Hematopoietic multipotent progenitor cell treated with erythropoietin and hydrocortisone succinate and interleukin-3 and kit ligand, for 6 days (in vitro differentiated cells): ENCODE measurements at places on chromosomes 12 and 14.

DNA sequence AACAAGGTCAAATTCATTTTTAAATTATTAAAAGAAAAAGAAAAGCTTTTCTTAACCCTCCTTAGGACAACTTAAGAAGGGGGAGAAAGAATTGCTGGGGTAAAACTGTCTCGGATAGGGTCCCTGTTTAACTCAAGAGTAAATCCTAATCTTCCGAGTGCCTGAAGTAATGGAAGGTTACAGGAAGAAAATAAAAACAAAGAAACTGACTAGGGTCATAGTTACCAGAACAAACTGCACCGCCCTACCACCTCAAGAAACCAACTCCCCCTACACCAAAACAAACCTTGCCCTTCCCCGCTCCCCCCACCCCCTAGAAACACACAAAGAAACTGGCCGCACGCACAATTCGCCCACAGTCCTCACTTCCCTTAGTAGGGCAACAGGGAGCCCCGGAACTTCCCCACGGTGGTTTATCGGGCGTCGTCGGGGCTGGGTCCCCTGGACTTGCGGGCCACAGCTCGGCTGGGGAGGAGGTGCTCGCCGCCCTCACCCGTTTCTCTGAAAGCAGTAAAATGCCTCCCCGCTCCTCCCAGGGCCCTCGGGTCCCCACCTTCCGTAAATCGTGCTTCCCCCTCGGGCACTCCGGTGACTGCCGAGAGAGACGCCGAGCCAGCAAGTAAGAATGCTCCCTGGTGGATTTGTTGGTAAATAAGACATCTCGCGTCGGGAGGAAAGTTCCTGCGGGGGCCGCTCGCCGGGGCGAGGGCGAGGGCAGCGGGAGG, 2.4 kb downstream of the SINHCAF start:
- DNase-seq = peak; percentile 65

- no peak for DNase-seq
Measured at GRCh38 chr12:132467511-132467910, 22.4 kb upstream of the FBRSL1 start.

DNA sequence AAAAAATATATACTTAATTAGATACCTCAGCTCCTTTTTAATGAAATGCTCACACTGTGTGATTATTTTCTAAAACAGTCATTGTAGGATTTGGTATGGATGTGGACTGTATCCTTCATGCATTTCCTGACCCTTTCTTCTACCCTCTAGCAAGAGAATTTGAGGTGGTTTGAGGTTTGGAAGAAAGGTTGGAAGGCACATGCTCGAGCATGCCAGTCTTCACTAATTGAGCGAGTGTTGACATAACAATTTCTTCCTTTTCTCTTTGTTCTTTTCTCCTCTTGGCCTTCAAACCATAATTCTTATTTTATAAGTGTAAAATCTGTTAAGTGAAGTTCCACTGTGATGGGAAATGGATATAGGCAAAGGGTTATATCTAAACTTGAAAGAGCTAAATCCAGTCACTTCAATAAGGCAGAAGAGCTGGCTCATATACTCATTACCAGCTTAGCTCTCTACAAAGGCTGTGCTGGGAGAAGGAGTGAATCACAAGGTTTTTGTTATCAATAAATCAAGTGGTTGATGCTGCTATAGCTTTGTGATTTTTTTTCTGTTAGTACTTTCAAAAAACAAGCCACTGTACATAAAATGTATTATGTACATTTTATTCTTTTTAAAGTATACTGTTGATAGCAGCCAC, 16.2 kb upstream of the PTHLH start:
- no peak for DNase-seq

GRCh38 chr14:48027115-48027514, 351.7 kb upstream of the MDGA2 start:
- DNase-seq = no peak

DNA sequence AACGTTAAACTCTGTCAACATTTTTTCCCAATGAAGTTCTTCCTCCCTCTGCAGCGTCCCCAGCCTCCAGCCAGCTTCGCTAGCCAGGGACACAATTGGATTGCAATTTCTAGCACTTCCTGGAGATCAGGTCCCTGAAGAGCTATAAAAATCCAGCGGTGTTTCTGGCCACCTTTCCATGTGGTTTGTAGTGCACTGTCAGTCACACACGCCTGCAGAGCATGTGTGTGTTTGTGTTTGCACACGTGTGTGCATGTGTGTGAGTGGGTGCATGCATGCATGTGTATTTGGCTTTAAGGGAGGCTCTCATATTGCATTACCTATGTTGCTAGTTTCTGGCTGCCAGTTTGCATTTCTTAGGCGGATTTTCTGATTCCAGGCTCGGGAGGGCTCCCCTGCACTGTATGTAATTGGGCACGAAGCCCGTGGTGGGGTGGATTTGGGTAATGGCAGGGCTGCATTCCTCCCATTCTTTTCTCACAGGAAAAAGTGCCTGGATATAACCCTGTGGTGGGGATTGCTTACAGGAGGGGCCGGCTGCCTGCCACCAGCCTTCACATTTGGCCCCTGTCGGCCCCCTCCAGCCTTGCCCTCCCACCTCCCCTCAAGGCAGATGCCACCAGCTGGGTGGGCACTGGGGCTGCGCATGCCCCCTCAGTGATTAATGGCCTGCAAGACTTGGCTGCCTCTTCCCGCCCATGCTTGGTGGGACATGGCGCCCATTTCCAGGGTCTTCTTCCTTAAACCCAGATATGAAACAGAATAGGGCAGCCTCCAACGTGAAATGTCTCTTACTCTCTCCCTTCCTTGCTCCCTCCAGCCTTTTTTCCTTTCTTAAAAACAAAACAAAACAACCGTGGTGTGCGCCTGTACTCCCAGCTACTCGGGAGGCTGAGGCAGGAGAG, 74.0 kb downstream of the TSPAN9 start:
- no peak for DNase-seq

DNA sequence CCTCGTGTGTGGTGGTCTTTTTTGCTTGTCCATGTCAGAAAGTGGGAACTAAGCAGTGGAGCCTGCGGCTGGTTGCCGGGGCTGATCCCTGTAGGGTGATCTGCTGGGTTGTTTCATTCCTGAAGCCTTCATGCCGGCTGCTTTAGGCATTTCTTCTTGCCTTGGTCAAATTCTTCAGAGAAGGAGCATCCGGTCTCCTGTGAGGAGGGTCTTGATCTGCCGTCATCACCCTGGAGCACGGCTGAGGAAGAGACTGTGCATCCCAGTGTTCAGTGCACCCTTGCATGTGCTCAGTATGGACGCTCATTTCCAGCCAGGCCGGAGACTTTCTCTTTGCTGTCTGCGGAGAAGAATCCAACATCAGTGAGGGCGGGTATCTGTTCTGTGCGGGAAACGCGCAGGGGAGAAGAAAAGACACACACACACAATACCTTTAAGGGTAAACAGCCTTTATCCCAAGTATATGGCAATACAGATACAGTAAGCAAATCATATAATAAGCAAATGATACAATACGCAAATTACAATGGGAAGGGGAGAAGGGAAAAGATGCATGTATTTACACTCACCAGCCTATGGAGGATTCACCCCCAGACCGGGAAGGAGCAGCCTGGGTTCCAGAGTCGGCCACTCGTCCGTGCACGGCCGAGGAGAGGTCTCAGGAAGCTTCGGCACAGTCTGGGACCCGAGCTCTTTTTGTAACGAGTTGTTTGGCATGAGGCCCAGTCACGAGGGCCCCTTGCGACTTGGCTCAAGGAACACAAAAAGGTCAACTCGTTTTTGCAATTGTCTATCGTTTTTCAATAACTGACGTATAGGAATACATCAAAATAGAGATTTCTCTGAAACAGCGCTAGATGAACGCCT, 1366.8 kb upstream of the TMEM132C start:
- no peak for DNase-seq

- DNase-seq = no peak
Measured at GRCh38 chr12:24943947-24944600, 4.8 kb downstream of the BCAT1 start.

DNA sequence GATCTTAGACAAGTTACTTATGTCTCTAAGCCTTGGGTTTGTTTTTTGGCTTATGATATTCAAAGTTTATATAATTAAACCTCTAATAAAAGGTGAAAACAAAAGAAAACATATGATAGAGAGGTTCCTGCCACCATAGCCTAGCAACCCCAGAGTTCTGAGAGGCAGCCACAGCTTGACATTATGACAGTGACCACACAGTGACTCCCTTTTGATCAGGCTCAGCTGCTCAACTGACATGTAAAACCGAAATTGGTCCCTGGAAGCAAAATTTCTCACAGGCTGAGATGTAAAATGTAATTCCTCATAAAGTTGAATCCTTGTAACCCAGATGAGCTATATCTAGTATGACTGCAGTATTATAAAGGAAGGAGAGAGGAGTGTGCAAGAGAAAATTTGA, 108.5 kb downstream of the GCH1 start:
- no peak for DNase-seq

- no peak for DNase-seq
Measured at GRCh38 chr12:112800183-112800582, 8.6 kb downstream of the RPH3A start.

DNA sequence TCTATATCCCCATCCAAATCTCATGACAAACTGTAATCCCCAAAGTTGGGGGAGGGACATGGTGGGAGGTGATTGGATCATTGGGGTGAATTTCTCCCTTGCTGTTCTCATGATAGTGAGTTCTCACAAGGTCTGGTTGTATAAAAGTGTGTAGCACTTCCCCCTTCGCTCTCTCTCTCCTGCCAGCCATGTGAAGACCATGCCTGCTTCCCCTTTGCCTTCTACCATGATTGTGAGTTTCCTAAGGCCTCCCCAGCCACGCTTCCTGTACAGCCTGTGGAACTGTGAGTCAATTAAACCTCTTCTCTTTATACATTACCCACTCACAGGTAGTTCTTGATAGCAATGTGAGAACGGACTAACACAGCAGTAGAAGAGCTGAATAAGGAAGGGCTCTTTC, 62.6 kb upstream of the VASH1 start:
- no peak for DNase-seq

DNA sequence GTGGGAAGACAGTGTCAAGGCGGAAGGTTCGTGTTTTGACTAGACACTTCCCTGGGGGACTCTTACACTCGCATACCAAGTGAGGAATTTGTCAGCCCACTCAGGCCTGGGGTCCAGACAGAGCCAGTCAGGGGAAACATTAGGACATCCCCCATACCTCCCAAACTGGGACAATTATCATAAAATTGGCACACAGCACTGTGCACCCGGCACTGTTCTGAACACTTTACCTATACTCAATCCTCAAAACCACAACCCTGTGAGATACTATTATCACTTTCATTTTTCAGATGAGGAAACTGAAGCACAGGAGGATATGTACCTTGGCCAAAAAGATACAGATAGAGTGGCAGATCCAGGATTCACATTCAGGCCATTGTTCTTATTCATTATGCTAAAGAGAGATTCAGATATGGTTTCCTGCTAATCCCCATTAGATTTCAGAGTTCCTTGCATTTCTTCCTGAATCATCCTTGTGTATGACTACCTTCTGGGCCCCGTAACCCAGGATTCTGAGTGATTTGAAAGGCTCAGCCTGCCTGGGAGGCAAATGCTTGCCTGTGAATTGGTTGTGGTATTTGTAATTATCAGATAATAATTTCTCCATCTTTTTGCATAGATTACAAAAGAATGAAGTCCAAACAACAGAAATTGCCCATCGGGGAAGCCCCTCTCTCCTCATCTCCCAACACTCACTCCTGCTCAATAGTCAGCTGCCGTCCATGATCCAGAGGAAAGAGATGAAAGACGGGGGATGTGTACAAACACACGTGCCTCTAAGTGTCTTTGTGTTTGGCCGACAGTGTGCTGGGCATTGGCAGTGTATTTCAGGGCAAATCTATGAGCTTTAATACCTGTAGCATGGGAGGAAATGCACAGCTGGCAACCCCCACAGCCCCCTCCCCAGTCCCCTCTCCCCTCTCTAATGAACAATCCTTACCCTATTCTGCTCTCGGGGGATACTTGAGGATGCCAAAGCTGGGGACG, 4.6 kb downstream of the TAC3 start:
- no peak for DNase-seq

GRCh38 chr14:29459969-29460560, 467.6 kb downstream of the PRKD1 start:
- DNase-seq = no peak

DNA sequence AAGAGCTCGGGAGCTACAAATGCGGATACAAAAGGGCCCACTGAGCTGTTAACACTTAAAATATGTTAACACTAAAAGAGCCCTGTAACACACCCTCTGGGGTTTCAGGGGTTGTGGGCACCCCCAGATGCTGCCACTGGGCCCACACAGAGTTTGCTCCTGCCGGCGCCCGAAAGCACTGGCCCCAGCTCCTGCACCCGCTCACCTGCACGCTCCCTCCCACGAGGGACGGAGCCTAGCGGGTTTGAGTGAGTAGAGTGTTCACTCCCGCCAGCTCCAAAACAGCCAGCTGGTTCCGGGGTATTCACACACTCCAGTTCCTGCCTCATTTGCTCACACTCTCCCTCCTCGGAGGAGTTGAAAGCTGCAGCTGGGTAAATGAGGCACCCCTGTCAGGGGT, 357.7 kb downstream of the ETNK1 start:
- DNase-seq = no peak

- DNase-seq = no peak
Measured at GRCh38 chr12:3086729-3087323, 9.6 kb downstream of the TSPAN9 start.

DNA sequence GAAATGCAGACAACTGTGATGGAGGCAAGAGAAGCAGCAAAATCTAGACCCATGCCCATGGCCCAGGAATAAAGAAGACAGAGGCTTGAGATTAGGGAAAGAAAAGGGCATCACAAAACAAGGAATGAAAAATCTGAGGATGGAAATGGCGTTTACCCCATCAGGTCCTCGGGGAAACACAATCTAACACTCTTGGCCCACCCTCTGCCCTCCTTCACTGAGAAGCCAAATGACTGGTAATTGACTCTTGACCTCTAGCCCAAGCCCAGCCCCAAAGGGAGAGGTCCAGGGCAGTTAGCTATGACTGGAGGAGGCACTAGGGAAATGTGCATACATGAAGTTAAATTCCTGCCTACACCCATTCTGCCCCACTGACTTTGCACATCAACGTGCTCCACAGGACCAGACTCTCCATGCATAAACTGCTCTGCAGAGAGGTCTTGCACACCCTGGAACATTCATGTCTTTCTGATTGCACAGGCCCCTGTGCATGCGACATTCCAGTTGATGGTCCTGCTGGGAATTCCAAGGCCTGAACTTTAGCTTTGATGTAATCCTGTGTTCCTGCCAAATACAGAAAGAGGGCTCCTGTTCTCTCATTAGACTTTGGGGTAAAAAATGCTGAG, 5.7 kb downstream of the ZFHX2 start:
- DNase-seq = no peak

- no peak for DNase-seq
Measured at GRCh38 chr12:15346488-15346887, 24.2 kb downstream of the PTPRO start.

DNA sequence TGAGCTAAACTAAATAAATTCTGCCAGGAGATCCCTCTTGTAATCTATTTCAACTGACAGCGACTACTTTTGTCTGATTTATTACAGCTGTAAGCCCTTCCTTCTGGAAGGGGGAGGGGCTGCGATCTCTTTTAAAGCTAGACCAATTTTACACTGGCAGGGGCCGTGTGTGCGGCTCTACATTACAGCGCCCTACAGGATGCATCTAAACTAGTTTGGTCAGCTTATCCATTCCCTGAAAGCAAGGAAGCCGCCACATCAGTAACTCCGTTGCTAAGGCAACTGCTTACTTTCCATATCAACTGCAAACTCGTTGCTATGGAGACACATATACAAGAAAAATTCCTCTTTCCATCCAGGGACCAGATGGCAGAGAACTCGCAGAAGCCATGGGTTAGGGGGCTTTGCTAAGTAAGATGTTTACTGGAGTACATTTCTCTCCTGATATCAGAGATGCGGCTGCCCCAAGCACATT, 17.4 kb downstream of the FOXN3 start:
- peak; percentile 37 for DNase-seq
